ENCODE measurements at places on chromosomes 1 and 21.
A peak's percentile ranks its signal among the peaks of the same experiment; 100 is the strongest.

DNA sequence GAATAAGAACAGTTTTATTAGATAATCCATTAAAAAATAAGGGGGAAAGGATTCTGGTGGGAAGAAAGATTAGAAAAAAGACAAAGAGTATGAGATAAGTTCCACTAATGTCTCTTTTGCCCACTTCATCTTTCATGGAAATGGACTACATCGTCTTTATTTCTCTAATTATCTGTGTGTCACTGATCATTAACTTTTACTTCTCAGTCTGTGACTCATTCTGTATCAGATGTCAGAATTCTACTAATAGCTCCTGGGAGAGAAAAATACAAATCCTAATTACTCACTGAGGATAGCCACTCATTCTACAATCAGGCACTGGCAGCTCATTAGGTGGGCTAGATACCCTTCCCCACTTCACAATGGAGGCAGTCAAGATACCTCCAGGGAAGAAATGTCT is 41.7 kb downstream of the ILDR2 start:
- no peak for DNase-seq

DNA sequence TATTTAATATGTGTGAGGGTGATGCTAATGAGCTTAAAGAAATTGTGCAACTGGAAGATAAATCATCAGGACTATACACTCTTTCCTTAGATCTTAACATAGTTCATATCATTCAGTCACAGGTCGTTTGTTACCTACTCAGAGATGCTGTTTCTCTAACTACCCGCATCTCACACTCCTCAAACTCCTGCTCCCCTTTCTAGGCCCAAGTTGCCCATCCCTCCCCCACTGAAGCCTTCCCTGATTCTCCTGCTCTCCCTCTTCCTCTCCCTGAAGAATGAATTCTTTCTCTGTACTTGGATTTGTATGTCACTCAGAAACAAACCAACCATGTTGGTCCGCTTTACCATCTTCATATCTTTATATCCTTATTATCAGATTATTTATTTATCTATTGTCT is 9.1 kb downstream of the SH3GLB1 start:
- no peak for DNase-seq

- DNase-seq: no peak
Measured at GRCh38 chr21:46532080-46532479, 72.8 kb downstream of the S100B start.

DNA sequence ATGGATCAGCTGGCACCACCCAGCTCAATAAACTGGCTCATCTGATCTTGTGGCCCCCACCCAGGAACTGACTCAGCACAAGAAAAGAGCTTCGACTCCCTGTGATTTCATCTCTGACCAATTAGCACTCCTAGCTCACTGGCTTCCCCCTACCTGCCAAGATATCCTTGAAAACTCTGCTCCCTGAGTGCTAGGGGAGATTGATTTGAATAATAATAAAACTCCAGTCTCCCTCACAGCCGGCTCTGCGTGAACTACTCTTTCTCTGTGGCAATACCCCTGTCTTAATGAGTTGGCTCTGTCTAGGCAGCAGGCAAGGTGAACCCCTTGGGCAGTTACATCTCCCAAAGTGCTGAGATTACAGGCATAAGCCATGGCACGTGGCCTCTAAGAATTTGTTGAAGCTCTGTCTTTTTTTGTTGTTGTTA is 11.8 kb upstream of the RHBDL2 start:
- no peak for DNase-seq

DNA sequence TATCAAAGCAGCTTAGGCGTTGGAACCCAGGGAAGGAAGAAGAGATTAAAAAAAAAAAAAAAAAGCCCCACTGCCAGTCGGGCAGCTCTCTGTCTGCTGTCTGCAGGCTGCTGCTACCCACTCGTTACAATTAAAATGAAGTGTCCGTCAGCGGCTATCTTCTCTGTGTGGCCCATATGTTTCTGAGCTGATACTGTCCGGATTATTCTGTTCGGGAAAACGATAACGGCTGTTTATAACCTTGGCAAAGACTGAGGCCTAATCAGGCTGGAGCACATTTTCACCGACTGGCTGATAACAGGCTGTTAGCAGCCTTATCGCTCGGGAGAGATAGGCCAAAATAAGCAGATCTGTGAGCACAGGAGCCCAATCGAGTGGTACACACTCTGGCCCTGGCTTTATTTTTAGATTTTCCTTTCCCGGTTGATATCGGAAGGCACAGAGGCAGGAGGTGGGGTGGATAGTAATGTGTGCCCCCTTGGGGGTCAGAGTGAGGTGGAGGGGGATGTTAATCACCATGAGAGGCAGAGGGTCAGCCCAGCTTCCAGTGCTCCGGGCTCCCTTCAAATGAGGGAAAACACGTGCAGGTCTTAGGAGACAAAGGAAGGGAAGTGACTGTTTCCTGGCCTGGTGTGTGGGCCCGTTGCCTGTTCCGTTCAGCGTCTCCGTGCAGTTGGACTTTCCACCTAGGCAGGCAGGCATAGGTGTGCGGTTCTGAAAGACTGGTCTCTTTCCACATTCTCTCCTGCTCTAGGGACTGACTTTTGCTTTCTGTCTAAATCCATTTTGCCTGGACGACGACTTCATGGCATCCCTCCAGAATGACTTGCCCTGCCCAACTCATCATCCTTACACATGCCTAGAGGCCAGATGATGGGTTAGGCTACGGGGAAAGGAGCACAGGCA is 153.4 kb downstream of the PBX1 start:
- DNase-seq: peak; percentile 46

DNA sequence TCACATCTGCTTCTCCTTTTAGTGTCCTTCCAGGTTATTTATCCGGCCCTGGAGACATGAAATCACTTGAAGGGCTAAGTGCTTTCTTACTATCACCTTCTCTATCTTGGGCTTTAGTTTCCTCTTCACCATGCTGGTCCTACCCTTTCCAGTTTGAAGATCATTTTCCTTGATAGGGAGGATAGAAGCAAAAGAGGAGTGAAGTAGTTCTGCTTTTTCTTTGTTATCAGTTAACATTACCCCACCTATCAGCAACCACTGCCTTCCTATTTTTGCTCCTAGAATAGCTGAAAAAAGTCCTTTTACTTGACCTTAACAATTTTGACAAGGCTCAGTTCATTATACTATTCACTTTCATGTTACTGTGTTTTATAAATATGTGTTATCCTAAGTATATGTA is 19.4 kb downstream of the RGL1 start:
- no peak for DNase-seq

Data from Right ventricle myocardium superior (tissue), 1 donor.